ENCODE measurements at places on chromosomes 3 and 15.
A peak's percentile ranks its signal among the peaks of the same experiment; 100 is the strongest.

DNA sequence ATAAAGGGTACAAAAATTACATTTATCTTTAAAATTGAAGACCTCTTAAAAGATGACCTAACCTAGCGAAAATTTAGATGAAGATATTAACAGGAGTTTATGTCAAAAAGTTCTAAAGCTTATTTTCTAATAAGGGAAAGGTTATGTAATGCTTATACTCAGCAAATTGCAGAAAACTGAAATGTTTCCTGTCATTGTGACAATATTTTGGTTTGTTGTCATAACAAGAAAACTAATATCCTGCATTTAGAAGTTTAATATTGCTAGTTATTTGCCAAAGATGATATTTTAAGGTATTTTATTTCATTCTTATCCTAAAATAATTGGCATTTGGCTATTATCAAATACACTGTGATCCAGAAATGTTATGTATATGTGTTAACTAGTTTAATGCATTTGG, 294.5 kb downstream of the C3orf38 start:
- no peak for DNase-seq

- DNase-seq, result no peak
Measured at GRCh38 chr15:59178151-59178695, 28.4 kb upstream of the LDHAL6B start.

GRCh38 chr3:86634361-86634760, 356.6 kb downstream of the VGLL3 start:
- DNase-seq, result no peak

DNA sequence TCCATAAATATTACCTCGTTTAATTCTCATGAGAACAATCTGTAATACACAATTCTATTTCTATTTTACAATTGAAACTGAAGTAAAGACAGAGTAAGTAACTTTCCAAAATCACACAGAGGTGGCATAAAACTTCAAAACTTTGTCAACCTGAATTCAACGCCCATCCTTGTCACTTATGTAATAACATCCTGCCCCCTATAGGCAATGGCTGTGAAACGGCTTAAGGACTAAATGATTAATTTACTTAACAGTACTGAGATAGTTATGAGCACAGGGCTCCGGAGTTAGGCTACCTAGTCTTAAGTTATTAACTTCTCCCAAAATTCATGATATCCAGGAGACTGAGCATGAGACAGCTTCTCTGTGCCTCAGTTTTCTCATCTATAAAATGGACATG, 293.1 kb upstream of the CHRM5 start:
- no peak for DNase-seq

- DNase-seq, result no peak
Measured at GRCh38 chr3:167605871-167606270, 47.9 kb downstream of the WDR49 start.

- no peak for DNase-seq
Measured at GRCh38 chr3:26100176-26100575, 310.3 kb downstream of the OXSM start.

DNA sequence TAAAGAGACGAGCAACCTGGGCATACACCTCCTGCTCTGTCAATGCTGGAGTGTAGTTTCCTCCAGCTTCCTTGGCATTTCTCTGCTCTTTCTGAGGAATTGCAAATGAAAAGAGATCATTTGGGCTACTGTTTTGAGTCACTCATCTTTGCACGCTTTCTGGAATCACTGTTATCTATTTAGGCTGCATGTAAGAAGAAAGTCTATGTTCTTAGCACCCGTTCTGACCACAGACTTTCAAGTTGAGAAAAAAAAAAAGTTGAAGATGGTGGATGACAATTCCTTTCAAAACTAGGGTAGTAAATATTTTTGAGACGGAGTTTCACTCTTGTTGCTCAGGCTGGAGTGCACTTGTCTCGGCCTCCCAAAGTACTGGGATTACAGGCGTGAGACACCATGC, 41.3 kb downstream of the SIN3A start:
- DNase-seq, result no peak

DNA sequence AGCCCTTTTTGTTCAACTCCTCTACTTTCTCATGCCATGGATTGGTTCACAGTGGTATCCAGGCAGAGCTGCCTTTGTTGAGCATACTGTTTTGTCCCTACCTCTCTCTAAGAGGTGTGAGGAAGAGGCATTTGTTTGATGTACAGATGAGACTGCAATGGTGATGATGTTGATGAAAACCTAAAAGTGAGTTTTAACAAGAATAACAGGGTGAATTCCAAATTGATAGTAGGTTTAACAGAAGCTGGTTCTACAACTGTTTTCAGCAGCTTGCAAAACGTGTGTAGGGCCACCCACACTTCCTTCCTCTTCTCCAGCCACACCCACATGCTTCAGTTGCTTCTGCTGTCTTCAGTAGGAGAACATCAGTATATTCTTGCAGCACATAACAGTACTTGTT, 10.2 kb downstream of the SNRK start:
- peak; percentile 83 for DNase-seq

- no peak for DNase-seq
Measured at GRCh38 chr3:158167737-158168557, 58.1 kb downstream of the RSRC1 start.

- DNase-seq, result no peak
Measured at GRCh38 chr3:195302431-195302830, 31.5 kb upstream of the XXYLT1 start.

DNA sequence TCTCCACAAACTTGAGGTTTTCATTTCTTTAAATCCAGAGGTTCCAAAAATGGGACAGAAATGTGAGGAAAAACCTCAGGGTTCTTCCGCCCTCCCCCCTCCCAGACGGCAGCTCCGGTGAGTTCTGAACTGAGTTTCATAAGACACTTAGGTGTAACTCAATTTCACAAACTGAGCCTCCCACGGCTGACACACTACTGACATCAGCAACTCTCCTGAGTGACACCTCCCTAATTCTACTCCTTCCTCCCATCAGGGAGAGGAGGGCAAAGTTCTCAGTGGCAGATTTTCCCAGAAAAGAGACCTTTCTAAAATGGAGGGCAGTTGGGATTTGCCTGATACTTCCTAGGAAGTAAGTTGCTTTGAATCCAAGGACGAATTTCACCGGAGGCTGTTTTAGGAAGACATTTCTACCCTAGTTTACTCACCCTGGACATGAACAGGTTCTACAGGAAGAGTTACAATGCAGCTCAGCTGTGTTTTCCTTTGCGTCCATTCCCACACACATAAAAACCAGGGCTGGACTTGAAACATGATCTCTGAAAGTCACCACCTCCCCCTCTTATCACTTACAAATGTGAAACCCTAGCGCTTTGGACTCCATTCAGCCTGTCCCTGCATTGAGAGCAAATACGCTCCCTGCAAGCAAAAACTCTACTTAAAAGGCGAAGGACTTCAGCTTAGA, 78.1 kb upstream of the LMOD3 start:
- peak; percentile 84 for DNase-seq

- DNase-seq, result no peak
Measured at GRCh38 chr15:69034352-69034751, 19.9 kb downstream of the NOX5 start.

GRCh38 chr15:89799011-89799911, 15.4 kb downstream of the ANPEP start:
- no peak for DNase-seq

DNA sequence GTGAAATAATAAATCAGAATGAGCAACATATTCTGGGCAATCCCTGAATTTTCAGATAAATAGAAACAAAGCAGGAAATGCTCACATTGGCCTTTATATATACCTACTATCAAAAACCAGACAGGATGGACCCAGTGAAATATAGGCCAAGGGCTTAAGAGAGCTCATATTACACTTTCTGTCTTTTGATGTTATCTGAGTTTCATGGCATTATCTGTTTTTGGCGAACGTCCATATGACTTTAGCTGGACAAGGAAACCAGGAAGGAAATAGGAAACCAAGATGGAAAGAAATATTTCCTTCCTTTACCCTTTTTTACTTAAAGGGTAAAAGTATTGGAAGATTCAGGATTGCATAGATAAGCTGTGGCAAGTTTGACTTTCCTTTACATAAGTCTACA, 274.8 kb downstream of the THSD4 start:
- no peak for DNase-seq

DNA sequence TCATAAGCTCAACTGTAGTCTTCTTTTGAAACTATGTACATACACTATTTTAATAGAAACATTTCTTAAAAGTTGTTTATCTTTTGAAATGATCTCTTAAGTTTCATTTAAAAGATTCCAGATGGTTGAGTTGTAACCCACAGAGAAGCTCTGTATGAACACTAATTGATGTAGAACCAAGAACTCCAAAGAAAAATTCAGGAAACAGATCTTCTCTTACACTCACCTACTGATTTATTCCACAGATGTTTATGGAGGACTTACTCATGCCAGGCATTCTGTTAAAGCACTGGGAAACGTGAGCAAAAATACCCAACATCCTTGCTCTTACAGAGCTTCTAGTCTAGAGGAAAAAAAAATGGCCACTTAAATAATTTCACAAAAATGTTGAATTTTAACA, 551.1 kb downstream of the NAALADL2 start:
- no peak for DNase-seq

DNA sequence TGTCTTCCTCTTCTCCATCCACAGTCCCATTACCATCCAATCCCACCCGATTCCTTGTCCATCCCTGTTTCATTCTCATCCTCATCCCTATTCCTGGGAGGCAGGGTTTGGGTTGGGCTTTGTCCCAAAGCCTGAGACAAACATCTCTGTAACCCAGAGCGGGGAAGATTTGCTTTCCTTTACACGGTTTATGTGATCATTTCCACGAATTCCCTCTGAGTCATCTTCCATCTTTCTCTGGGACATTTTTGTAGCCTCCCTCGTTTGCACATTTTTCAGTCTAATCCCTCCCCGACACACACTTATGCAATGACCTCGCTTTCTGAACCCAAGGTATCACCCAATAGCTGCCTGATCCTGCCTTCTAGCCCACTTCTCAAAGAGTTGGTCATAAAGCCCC, 22.8 kb downstream of the DUOX2 start:
- DNase-seq, result no peak

- no peak for DNase-seq
Measured at GRCh38 chr3:66672830-66673229, 172.0 kb upstream of the LRIG1 start.

DNA sequence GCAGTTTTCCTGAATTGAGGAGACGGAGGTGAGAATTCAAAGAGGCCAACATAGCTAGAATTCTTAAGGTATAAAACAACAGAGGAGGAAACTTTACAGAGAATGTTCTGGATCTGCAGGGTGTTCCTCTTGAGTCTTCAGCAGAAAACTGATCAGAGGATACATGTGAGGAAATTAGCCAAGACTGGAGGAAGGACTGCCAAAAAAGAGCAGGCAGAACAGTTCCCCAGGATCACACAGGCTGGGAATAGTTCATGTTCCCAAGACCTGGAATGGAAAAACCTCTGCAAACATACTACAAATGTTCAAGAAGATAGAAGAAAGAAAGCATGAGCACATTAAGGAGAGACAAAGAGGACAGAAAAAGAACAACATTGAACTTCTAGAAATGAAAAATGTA, 7.5 kb downstream of the SLC49A4 start:
- no peak for DNase-seq

DNA sequence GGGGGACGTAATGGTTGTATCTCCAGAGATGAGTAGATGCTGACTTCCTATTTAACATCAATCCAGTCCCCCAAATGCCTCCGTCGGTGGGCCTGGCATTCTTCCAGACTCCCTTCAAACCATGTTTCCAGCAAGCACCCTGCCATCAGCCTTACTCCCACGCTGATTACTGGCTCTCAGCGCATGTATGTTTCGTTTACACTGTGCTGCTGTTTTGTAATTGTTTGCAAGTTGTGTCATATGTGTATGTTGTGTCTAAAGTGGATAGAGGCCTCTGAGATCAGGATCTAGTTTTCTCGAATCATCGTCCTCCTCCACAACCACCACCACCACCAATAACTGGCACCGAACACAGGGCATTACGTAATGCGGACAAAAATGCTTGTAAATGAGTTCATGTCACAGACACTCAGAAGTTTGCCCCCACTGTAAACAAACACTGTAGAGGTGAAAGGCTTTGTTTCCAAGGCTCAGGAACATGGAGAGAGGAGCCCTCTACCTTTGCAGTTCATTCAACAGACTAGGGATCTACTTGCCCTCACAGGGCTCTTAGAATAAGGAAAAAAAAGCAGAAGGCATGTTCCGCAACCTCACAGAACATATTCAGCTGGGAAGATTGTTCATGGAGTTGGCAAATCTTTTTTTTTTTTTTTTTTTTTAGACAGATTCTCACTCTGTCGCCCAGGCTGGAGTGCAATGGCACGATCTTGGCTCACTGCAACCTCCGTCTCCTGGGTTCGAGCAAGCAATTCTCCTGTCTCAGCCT, 46.1 kb upstream of the SEMA4B start:
- DNase-seq, result no peak

GRCh38 chr3:156536524-156537316, 18.2 kb downstream of the SSR3 start:
- no peak for DNase-seq

DNA sequence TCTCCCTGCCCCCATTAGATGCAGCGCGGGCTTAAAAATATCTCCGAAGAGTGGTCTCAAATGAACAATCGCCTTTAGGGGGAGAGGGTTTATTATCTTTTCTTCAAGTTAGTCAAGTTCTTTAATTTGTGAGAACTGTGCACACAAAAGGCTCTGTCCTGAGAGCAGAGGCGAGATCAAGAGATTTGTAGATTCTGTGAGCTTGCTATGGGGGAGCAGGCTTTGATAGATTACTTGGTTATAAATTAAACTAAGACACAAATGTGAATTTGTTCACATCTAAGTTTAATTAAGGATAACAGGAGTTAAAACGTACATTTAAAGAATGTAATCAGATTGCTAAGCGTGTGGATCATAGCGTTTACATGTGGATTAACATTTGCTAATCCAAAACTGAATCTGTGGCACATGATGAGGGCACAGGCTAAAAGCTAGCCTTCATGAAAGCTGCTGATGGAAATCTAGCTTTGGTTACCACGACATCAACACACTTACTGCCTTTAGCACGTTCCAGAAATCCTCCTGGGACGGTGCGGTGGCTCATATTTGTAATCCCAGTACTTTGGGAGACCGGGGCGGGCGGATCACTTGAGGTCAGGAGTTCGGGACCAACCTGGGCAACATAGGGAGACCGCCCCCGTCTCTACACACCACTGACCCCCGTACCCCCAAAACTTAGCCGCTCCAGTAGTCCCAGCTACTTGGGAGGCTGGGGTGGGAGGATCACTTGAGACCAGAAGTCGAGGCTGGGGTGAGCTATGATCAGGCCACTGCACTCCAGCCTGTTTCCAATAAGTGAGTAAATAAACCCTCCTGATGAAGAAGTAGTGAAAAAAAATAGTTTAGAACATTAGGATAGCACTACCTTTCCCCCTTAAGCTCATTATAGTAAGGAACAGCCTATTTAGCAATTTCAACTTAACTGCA, 1.0 kb upstream of the PRTG start:
- DNase-seq, result no peak

DNA sequence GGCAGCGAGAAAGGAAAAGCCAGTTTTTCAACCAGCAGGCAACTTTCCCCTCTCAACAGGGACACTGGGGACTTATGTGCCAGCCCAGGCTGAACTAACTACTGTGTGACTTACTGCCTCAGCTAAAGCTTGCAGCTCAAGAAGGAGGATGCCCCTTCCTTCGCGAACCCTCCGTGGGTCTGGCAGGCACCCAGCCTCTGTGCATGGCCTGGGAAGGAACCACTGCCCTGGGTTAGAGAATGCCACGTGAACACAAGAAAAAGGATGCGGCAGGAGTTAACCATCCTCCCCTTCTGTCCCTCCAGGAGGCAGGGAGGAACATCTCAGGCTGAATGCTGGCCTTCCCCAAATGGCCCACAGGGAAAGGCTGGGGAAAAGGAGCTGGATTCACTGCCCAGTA, 29.0 kb downstream of the CHDH start:
- peak; percentile 55 for DNase-seq

Data from activated effector memory CD4-positive, alpha-beta T cell treated with anti-CD3 and anti-CD28 coated beads, Interleukin-2, amount 50 U/mL, for 16 hours (primary cell).